ENCODE measurements at places on chromosomes 4 and X. TPM values are rescaled to one million over a fixed set of nuclear protein-coding genes. Genes with fewer than 3 reads are reported as not detected.

GRCh38 chr4:155377276-155377675 lies 511 bp upstream of the MAP9 start:
- DNase-seq: no peak

The ADAM29 gene
- polyA plus RNA-seq: not detected

- no peak for DNase-seq
Observed at GRCh38 chr4:123116412-123116811, 194.0 kb upstream of the NUDT6 start.

- no peak for DNase-seq
Observed at GRCh38 chrX:118199997-118200396, 83.4 kb upstream of the KLHL13 start.

The RTL3 gene
- not detected for polyA plus RNA-seq

GRCh38 chr4:184762100-184762499 lies 28.2 kb upstream of the CENPU start:
- DNase-seq: no peak

DNA sequence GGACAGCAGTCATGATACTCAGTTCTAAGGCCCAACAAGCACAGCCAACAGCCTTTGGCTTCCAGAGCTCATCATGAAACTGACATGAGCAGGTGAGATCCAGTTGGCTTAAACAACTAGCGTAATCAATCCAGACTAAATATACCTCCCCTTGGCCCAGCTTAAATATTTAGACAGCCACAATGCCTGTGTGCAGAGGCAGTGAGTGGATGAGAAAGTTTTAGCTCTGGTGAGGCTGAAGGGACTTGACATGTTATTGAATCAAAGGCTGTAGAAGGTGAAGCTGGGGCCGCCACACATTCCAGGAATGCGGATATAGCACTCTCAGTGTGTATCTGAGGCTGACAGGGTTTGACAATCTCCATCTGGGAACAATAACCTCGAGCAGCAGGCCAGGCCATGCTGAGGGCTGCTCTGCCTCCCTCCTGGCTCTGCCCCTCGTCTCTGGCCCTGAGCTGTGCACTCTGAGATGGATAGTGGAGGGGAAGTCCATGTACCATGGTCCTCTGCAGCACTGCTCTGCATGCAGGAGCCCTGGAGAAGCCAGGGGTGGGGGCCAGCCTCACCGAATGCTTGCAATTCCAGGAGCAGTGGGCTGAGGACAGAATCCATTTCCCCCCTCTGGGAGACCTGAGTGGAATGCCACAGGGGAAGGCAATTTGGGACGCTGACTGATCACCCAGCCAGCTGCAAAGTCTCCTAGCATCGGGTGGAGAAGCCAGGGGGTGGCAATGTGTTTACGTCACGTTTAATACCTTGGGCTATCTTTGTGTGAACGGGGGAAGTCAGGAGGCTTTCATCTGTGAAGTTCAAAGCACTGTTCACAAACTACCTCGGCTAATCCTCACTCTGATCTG lies 37.3 kb upstream of the RASL11B start:
- peak; percentile 77 for DNase-seq

GRCh38 chr4:118834070-118834469 lies 1.9 kb downstream of the SEC24D start:
- no peak for DNase-seq

DNA sequence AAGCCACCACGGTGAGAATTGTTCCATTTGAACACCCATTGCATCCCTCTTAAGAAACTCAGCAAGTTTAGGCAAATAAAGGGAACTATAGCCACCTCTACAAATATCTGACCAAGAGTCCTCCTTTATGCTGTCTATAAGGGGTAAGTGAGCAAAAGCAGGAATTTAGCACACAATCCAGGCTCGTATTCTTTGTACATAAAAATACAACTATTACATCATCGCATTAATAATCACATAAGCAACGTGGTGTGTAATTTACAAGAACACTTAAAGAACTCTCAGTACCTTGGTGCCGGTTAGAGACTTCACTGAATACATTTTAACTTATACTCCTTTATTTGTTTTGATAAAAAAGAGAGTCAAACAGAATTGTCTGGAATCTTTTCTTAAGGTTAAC lies 38.8 kb downstream of the PALLD start:
- no peak for DNase-seq

GRCh38 chrX:131918839-131919238 lies 104.3 kb upstream of the STK26 start:
- DNase-seq: no peak

Measured in left renal cortex interstitium (tissue), 4 donors.